ENCODE measurements at places on chromosomes 12 and 14.

DNA sequence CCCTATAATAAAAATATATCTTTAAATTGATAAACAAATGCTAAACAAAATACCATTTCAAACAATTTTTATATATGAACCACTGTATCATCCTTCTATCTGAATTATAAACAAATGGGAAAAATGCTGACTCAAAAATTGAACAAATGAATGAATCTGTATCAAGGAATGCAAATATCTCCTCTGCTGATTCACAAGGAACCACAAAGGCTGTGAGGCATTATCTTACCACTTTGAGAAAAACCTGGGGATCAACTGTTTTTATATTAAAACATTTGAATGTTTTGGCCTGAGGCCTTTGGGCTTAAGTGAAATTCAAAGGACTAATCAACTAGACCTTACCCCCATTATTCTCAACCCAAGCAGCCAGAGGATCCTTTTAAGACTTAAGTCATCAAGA is 86.3 kb downstream of the EML5 start:
- DNase-seq: no peak

- DNase-seq: peak; percentile 37
Observed at GRCh38 chr14:23299211-23299957, 3.3 kb downstream of the PPP1R3E start.

GRCh38 chr12:127296591-127296990 is 970.4 kb upstream of the TMEM132C start:
- DNase-seq: no peak

GRCh38 chr12:53677800-53678148 is 1.9 kb upstream of the ATP5MC2 start:
- no peak for DNase-seq

DNA sequence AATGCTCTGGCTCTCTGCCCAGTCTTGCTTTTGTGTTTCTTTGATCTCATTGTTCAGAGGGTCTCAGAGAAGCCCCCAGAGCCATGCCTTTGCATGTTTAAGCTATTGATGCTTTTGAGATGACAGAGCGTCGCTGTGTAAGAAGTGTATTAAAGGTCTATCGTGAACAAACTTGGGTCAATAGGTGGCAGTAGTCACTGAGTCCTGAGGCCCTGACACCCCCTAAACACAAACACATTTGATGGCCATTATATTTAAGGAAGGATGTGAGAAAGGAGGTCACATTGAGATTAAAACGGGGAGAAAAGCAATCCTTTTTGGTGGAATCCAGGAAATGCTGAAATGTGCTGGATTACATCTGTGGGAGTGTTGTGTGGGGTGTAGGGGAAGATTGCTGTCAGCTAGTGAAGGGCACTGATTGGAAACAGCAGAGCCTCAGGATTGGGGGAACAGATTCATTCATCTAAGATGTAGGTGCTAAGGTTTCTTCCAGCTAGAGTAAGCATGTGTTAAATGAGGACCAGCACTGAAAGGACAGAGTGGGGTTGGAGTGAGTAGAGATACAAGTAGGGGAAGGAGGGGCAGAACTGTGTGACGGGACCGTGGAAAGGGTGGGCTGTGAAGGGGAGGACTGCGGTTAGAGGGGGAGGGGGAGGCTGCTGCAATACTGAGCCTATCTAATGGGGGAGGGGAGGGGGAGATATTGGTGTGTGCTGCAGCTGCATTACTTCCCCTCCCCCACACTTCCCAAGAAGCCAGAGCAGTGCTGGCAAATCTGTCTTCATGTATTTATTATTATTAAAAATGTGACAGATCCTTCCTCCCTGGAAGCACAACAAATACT is 12.7 kb downstream of the NGDN start:
- no peak for DNase-seq

DNA sequence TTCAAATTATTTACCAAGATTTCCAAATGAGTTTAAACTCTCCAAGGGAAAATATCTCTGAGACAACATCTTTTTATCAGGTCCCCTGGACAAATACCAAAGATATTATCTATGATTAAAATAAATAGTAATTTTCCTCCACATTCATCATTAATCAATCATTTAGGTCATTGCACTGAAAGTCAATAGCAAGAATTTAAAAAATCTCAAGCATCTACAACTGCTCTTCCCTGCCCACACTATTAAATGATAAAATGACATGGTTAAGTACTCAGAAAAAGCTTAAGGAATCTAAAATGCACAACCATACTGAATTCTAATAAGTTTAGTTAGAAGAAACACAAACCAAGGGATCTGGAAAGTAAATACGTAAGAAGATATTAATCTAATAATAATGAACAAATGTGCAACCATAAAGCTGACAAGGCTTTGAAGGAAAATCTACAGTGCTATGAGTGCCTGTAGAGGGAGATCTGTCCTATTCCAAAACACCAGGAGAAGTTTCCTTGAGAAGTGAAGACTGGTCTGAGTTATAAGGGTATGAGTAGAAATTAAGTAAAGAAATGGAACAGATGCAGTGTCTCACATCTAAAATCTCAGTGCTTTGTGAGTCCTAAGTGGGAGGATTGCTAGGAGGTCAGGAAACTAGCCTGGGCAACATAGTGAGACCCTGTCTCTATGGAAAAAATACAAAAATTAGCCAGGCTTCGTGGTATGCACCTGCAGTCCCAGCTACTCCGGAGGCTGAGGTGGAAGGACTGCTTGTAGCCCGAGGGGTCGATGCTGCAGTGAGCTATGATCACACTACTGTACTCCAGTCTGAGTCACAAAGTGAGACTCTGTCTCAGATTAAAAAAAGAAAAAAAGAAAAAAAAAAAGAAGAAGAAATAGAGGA is 19.2 kb downstream of the INTS13 start:
- no peak for DNase-seq

- no peak for DNase-seq
Observed at GRCh38 chr12:30016540-30017055, 232.9 kb upstream of the TMTC1 start.

GRCh38 chr12:47848853-47849252 is 29.1 kb upstream of the HDAC7 start:
- DNase-seq: no peak

GRCh38 chr12:71748081-71748850 is 6.4 kb upstream of the RAB21 start:
- DNase-seq: no peak

- peak; percentile 87 for DNase-seq
Observed at GRCh38 chr12:54005853-54006558, 2.8 kb upstream of the HOXC8 start.

- no peak for DNase-seq
Observed at GRCh38 chr12:2268471-2269286, 215.9 kb downstream of the CACNA1C start.
